Activated naive CD4-positive, alpha-beta T cell treated with anti-CD3 and anti-CD28 coated beads for 36 hours (primary cell): ENCODE measurements at places on chromosomes 16 and 17. TPM values are rescaled to one million over a fixed set of nuclear protein-coding genes. Genes with fewer than 3 reads are reported as not detected.

DHRS11 gene
- total RNA-seq, result 9.8 TPM

GRCh38 chr16:64968539-64968938, 153.3 kb downstream of the CDH11 start:
- H3K4me1 ChIP-seq, result no peaks in the 10 kb centered on the region
- H3K36me3 ChIP-seq, result no peaks in the 10 kb centered on the region
- H3K4me3 ChIP-seq, result no peak overlapping the region
- no peak for DNase-seq

DNA sequence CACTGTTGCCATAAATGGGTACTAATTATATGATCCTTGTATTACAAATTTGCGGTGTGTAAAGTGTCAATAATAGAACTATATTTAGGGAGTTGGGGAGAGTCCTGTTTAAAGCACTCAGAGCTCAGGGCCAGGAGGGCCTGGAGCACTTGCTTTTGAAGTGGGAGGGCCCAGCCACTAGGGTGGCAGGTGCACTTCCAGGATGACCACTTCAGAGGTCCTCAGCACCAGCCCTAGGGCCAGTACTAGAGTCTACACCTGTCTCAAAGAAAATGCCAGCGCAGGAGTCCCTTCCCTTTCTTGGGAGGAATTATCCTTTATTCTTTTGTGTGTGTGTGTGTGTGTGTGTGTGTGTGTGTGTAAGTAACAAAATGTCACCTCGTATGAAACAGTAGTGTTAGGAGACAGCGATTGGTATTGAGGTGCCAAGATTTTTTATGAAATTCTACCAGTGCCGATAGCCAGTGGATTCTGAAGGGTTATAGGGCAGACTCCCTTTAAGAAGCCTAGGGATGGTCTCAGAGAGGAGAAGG, 31.9 kb downstream of the MYO18A start:
- H3K27ac ChIP-seq, result peak overlapping the region; percentile 74
- no peaks in the 10 kb centered on the region for H3K36me3 ChIP-seq
- peak overlapping the region; percentile 65 for H3K4me3 ChIP-seq
- H3K27me3 ChIP-seq, result no peaks in the 10 kb centered on the region

ADORA2B gene
- 0.12 TPM for total RNA-seq

TBC1D3 gene
- total RNA-seq, result not detected

- H3K36me3 ChIP-seq, result peaks cover 50% of the 10 kb centered on the region
- H3K4me1 ChIP-seq, result peaks cover 88% of the 10 kb centered on the region
- H3K4me3 ChIP-seq, result no peak overlapping the region
- DNase-seq, result peak; percentile 37
- peak overlapping the region; percentile 96 for H3K27ac ChIP-seq
These were observed 49.6 kb downstream of the COX10 start for GRCh38 chr17:14118951-14119350.

GRCh38 chr17:11986942-11987329, 10.3 kb downstream of the ZNF18 start:
- H3K4me3 ChIP-seq, result no peak overlapping the region
- H3K36me3 ChIP-seq, result peaks cover 61% of the 10 kb centered on the region
- no peak for DNase-seq
- H3K4me1 ChIP-seq, result peaks cover 6% of the 10 kb centered on the region
- H3K27ac ChIP-seq, result no peak overlapping the region

- peaks cover 19% of the 10 kb centered on the region for H3K36me3 ChIP-seq
- H3K27me3 ChIP-seq, result no peaks in the 10 kb centered on the region
- peak overlapping the region; percentile 81 for H3K4me3 ChIP-seq
- peak; percentile 70 for DNase-seq
- peak overlapping the region; percentile 92 for H3K27ac ChIP-seq
These were observed 503 bp downstream of the DHX58 start for GRCh38 chr17:42111871-42112551.
